ENCODE measurements at places on chromosomes 13 and 19. TPM values are rescaled to one million over a fixed set of nuclear protein-coding genes. Genes with fewer than 3 reads are reported as not detected.

- peak; percentile 79 for DNase-seq
These were observed 2.9 kb downstream of the HTR2A start for GRCh38 chr13:46893798-46894560.

DNA sequence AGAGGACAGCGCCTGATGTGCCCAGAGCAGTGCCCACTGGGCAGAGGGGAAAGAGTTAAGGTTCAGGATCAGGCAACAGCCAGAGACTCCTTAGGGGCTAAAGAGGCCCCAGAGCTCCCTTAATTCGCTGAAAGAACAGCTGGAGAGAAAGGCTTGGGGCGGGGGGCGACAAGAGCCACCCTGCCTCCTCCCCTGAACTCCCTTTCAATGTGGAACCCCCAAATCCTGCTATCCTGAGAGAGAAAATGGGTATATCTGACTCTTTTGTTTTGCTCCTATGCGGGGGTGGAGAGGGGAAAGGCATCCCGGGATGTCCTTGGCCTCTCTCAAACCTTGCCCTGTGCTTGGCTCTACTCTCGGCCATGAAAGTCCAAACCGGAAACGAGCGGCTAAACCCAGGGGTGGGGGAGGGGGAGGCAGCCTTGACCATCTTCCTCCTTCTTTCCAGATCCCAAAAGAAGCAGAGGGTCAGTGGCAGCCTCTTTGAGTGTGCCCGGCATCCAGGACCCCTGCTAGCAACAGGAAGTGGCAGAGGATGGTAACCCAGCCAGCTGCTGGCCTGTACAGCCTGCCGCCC is 4.7 kb downstream of the PRKACA start:
- peak; percentile 82 for DNase-seq

DNA sequence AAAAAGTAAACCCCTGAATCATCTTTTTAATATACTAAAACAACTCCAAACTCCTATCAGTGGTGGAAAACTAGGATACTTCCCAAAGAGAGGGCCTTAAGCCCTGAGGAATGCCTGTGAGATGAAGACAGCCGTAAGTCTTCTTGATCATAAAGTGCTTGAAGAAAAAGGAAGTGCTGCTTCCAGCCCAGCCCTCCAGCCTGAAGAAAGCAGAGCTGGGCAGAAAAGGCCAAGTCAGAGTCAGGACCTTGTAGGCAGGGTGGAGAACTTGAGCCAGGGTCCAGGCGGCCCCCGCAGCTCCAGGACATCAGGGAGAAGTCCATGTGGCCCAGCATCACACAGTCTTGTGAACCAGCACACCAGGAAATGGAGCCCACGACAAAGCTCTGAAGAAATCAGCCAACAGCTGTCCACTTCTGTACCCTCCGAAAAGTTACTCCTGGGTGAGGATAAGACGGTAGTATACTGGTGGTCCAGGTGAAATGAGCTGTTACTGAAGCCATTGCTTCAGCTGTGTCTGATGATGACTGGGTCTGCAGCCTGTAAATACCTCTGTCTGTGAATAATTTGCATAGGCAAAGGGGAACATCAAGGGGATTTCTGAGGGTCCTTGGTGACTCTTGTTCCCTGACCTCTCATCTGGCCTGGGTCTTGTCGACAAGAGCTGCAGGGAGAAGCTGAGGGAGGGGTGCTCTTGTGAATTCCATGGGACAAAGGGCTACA is 18.7 kb upstream of the CRYL1 start:
- DNase-seq = no peak

- DNase-seq = no peak
These were observed 100.3 kb downstream of the TM9SF2 start for GRCh38 chr13:99601535-99601934.

- DNase-seq = no peak
These were observed 1.4 kb downstream of the TIMM44 start for GRCh38 chr19:7941895-7942596.

- DNase-seq = no peak
These were observed 174.0 kb downstream of the DCT start for GRCh38 chr13:94305463-94305862.

DNA sequence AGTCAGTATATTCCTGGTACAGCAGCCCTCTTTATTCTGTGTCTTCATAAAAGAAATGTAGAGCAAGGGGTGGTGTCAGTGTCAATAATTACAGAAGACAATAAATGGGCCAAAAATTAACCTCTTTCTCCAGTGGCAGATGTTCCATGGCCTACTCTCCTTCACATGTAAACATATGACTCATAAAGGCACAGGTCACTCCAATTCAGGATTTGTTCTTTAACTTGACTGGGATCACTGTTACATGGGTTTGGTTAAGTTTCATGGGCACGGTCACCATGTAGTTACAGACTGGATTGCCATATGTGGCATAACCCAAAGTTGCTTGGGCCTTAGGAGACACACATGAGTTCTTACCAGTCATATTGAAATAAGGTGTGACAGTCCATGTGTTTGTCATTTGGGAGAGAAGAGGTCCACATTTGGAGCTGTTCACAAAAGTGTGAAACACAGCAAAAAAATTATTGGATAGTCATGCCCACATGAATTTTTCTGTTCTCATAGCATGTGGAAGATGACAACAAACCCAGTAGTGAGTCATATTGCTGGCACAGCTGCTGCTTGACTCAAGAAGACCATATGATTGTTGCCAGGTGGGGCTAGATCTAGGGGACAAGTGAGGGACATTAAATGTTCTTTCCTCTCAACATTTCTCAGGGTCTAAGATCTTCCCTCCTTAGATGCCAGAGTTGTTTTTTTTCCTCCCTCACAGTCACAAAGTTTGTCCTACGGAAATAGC is 68.1 kb upstream of the HTR2A start:
- no peak for DNase-seq

- peak; percentile 91 for DNase-seq
These were observed at the start of gene ZNF625 for GRCh38 chr19:12156223-12157058. TSS of gene ZNF625 (minus strand) at chr19:12156734. CDS start at chr19:12156558, 176 bp downstream.

- no peak for DNase-seq
These were observed 187.9 kb downstream of the TEX29 start for GRCh38 chr13:111508164-111508870.

DNA sequence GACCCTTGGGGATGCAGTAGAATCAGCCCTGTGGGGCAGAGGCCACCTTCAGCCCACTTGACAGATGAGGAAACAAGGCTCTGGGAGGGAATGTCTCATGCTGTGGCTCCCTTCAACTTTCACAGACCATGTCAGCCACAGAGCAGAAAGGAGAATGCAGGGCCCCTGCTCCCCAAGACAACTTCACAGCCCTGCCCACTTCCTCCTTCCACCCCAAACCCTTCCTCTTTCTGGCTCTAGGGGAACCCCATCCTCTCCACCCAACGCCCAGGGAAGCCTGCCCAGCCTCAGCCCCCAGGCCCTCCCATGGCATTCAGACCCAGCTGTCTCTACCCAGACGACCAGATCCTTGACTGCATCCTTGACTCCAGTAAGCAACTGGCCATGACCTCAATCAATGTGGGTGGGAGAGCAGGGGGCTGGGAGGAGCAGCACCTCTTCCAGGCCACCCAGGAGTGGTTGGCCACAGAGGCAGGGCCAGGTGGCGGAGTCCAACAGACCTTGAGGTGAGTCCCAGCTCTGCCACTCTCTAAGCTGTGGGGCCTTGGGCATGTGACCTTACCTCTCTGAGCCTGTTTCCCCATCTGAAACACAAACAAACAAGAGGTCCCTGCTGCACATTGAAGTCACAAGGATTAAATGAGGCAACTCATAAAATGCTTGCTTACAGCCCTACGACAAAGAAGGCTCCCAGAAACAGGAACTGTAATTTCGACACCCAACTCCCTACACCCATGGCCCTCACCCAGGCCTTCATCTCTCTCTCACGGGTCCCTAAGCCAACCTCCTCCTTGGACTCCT is 15.8 kb downstream of the DEDD2 start:
- DNase-seq = peak; percentile 72

GRCh38 chr19:32202244-32202643 is 143.2 kb upstream of the ZNF507 start:
- no peak for DNase-seq

DNA sequence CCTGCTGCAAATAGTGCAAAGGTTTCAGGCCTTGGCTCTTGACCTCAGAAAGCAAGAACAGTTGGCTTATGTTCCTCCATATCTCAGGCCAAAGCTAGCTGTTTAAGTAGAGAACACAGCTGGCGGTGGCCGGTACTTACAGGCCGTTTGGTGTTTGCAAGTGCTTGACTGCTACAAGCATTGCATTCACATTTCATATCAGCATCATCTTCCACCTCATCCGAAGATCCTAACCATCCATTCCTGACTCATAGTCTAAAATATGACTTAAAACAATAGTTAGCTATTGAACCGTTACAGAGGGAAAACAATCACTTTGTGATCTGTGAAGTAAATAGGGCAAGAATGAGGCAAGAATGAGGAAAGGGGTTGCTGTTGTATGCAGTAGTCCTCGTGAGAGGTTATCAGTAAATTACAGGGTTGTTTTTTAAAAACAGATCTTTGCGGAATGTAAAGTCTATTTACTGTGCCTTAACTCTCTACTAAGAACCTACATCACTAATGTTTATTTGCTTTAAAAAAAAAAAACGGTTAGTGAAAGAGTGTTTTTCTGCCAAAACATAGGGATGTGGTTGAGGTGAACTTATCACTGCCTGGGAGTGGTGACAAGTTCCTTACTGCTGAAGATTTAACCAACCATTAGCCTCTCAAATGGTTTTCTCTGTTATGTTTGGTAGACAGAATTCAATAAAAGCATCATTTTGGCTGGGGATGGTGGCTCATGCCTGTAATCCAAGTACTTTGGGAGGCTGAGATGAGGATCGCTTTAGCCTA is 21.6 kb upstream of the WDR88 start:
- no peak for DNase-seq

The CGB2 gene
- total RNA-seq = not detected
